ENCODE measurements at places on chromosomes 6 and 20. TPM values are rescaled to one million over a fixed set of nuclear protein-coding genes. Genes with fewer than 3 reads are reported as not detected.

The SERINC3 gene
- total RNA-seq: 130 TPM

The SDC4 gene
- total RNA-seq: 382 TPM

The MCHR2 gene
- total RNA-seq: not detected

The TCF21 gene
- total RNA-seq: not detected

The CEP162 gene
- 10.2 TPM for total RNA-seq

The PPP1R14C gene
- total RNA-seq: 14.5 TPM

The CENPW gene
- total RNA-seq: 2.4 TPM

The MPC1 gene
- total RNA-seq: 58.7 TPM

The SIRPD gene
- total RNA-seq: not detected

The SLC22A16 gene
- total RNA-seq: not detected

The BPIFB2 gene
- total RNA-seq: not detected

The PLAGL2 gene
- 5.6 TPM for total RNA-seq

The PRL gene
- total RNA-seq: not detected
